ENCODE measurements at places on chromosomes 7 and 10.

GRCh38 chr7:112383671-112384417 is 66.4 kb upstream of the IFRD1 start:
- DNase-seq = no peak

DNA sequence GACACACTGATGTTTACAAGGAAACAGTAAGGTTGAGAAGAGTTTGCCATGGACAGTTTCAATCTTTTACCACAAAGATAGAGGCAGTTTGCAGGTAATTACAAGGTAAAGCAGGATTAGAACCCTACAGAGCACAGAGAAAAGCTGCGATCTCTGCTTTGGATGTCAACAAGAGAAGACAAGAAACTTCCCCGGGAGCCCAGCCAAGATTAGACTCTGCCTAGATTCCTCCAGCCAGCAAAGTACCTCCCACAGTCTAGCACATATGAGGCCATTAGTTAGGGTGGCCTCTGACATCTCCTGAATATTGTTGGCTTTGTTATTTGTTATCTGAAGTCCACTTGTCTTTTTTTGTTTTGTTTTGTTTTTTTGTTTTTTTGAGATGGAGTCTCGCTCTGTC is 178.1 kb downstream of the CALN1 start:
- DNase-seq = no peak

- peak; percentile 72 for DNase-seq
Observed at GRCh38 chr10:30434273-30435072, 489 bp downstream of the MAP3K8 start.

DNA sequence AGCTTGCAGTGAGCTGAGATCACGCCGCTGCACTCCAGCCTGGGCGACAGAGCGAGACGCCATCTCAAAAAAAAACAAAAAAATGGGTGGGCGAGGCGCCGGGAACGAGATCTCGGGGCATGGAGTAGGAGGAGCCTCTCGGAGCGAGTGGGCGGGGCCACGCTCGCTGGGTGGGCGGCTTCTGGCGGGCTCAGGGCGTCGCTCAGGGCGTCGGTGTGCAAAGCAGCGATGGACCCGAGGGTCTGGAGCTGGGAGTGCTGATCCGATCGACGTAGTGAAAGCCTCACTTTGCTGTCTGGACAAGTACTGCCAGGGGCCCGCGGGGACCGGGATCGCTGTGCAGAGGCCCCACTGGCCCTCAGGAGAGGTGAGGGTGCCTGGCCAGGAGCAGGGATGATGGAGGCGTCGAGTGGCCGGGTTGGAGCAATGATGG is 22.6 kb upstream of the AMZ1 start:
- DNase-seq = no peak

DNA sequence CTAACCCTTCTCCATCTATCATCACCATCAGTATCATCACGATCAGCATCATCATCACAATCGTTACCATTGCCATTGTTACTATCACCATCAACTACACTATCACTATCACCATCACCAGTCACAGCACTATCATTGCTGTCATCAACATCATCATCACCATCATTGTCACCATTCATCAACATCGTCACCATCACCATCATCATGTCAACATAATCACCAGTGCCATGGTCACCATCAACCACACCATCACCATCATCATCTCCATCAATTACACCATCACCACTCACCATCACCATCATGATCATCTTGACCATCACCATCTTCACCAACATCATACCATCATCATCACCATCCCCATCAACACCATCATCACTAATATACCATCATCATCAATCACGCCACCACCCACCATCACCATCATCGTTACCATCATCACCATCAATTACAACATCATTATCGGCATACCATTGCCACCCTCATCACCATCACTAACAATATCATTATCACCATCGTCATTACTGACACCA is 66.5 kb downstream of the TNS3 start:
- no peak for DNase-seq

GRCh38 chr7:7707806-7708205 is 10.6 kb downstream of the RPA3 start:
- DNase-seq = no peak

- peak; percentile 79 for DNase-seq
Observed at GRCh38 chr10:73110345-73110849, at the start of gene NUDT13. TSS of gene NUDT13 (plus strand) at chr10:73110455. CDS start at chr10:73114366, 3,911 bp downstream.

- DNase-seq = no peak
Observed at GRCh38 chr7:42175834-42176723, 60.9 kb downstream of the GLI3 start.

DNA sequence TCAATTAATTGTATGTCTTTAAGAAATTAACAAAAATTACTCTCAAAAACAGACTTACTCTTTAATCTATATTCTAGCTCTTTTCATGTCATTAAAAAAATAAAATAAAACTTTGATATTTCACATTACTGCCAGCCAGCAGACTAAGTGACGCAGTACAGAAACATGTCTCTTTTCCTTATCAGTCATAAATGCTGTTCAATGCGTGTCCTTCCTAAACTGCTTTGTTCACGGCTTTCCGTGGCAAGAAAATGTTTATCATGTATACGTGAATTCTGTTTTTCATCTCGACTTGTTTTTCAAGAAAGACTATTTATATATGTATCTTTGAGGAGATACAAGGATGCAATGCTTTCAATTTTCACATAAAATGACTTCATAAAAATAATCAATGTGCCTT is 182.4 kb downstream of the DOCK4 start:
- DNase-seq = no peak

GRCh38 chr7:116225860-116226259 is 15.5 kb downstream of the TES start:
- DNase-seq = no peak

GRCh38 chr7:147014286-147014955 is 897.8 kb downstream of the CNTNAP2 start:
- DNase-seq = peak; percentile 10

- no peak for DNase-seq
Observed at GRCh38 chr10:1382711-1383110, 326.5 kb downstream of the WDR37 start.

GRCh38 chr10:58641095-58641531 is 128.4 kb downstream of the BICC1 start:
- DNase-seq = peak; percentile 54

GRCh38 chr7:129865093-129865924 is 87.5 kb downstream of the UBE2H start:
- no peak for DNase-seq

- DNase-seq = peak; percentile 90
Observed at GRCh38 chr7:26627891-26628341, 236.5 kb downstream of the SKAP2 start.

DNA sequence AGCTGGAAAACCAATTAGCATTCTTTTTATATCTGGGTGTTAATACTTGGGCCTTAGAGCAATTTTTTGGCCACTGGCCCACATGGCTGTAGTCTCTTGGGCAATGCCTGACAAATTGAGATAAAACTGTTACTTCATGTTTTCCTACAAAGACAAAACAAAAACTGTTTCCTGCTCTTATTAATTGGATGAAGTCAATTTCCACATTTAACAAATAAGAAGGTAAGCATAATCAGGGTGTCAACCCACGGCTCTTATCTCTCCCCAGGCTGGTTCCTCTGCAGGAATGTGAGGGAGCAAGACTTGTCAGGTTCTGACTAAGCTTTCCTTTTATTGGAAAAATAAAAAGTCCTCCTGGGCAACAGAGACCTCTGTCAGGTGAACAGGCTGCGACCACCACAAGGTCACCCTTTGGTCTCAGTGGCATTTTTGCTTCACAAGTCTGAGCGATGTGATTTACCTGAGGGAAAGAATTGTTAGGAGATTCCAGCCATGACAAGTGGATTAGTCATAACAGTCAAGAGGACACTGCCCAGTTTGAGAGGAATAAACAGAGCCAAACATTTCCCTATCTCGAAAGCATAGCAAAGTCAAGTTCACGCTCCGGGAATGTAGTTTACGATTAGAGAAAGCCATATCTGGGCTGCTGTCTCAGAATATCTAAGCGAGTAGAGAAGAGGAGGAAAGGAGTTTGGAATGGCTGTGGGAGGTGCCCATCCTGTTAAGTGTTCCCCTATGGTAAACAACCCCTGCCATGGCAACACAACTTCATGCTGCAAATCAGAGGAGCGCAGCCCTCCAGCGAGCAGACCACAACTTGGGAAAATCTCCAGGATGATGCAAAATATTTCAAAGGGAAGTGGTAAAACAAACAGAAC is 144.4 kb downstream of the TES start:
- no peak for DNase-seq

DNA sequence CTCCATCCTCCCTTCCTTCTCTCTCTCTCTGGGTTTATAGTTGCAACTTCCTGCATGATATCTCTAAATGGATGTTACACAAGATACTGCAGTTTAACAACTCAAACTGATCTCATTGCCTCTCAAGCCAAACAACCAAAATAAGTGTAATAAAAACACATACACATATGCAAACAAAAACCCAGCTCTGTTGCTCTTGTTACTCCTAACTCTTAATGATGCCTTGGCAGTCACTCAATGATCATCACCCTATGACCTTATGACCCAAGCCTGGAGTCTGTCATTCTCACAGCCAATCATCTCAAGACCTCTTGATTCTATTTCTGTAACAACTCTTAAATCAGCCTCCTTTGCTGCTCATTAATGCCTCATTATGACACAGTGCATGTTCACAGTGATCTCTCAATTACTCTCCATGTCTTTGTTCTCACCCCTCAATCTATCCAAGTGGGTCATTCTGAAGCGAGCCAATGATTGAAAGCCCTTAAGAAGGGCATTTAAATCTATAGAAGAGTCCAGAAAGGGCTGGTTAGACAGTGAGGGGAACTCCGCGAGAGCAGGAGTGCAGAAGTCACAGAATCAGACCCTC is 210.9 kb downstream of the INHBA start:
- peak; percentile 4 for DNase-seq

DNA sequence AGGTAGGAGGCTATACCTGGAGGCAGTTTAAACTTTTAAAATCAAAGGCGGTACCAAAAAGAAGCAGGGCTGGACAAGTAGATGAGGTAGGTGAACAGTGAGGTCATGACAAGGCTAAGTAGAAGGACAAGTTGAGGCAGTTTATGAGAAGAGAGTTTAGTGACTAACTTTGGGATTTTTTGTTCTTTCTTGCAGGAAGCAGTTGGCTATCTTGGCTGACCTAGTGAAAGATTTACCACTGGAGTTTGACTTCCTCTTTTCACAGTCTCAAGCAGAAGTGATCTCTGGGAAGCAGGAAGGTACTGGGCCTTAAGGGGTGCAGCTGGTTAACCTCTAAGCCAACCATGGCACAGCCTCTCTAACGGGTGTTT is 26.3 kb downstream of the ENTPD7 start:
- DNase-seq = no peak

DNA sequence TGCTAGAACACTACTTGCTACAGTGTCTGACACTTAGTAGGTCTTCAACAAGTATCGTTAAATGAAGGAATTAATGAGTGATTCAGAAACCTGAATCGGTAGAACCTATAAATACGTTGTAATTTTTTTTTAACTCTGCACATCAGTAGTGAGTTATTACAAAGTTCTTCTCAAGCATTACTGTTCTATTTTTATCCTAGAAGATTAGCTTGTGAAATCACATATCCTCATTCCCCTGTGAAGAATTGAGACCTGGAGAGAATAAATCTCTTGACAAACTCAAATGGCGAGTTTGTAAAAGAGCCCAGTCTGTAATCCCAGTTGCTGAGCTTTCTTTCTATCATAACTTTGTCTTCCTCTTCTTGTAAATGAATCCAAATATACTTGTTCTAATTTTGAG is 34.7 kb downstream of the HYAL4 start:
- no peak for DNase-seq

- DNase-seq = no peak
Observed at GRCh38 chr10:131869344-131869743, 31.5 kb upstream of the PPP2R2D start.

DNA sequence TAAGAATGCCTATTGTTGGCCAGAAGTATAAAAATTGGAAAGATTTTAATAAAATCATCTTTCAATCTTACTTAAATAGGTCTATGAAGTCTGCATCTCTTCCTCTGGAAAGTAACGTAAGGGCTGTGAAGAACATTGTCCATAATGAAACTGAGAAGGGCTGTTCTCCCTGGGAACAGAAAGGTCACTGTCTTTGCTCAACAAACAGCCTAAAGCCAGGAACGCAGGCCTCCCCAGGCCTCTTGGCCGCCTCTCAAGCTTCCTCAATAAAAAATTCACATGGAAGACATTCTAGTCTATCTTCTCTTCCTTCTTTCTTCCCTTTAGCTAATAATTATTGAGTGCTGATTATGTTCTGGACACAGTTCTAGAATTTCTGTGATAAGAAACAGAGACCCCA is 9.1 kb upstream of the IDI2 start:
- DNase-seq = no peak

DNA sequence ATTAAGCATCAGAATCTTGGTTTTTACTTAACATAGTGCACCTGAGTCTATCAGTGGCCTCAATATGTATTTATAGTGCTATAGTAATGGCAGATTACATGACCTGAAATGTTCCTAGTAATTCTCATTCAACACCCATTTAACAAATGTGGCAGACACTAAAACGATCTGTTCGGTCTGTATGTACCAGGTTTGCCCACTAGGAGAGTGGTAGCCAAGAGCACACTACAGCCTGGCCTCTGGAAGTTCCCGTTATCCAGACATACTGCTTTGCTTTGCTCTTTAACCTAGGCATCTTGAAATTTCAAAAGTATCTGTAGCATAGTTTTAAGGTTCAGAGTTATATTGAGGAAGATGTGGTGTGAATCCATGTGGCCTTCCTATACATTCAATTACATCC is 395.7 kb upstream of the NRG3 start:
- DNase-seq = no peak

GRCh38 chr7:141460781-141461715 is 90.2 kb upstream of the AGK start:
- peak; percentile 85 for DNase-seq

DNA sequence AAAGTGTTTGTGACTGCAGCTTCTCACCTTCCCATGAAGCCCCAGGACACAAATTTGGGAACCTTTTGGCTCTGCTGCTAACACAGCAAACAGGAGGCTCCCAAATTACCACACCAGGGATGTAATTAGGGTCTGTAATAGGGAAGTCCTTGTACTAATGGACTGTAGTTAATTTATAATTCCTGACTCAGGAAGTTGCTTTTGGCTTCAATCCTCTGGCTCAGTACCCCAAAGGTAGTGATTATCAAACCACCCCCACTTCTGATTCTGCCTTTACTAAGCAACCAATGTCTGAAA is 3.8 kb upstream of the MALSU1 start:
- DNase-seq = no peak

GRCh38 chr7:27375958-27376357 is 133.4 kb downstream of the EVX1 start:
- DNase-seq = no peak
